Spinal cord (tissue), 10 donors: ENCODE measurements at places on chromosomes 5 and 9.

DNA sequence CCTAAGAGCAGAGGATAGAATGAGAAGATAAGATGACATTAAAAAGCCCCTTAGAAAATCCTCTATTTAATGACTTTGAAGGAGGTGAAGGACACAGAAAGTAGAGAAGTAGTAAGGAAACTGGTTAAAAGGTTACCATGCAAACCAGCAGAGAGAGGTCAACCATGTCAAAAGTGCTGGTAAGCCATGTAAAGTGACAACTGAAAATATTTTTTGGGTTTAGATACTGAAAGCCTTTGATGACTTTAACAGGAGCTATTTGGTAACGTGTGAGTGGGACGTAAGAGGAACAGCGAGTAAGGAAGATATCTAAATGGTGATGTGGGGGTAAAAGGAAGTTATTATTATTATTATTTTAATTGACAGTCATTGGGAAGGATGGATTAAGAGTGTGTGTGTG is 56.9 kb downstream of the MACIR start:
- no peaks in the 10 kb centered on the region for H3K4me1 ChIP-seq
- no peaks in the 10 kb centered on the region for H3K27me3 ChIP-seq
- no peak for DNase-seq

GRCh38 chr9:92962303-92962649 is 15.0 kb downstream of the FGD3 start:
- H3K4me3 ChIP-seq: no peak overlapping the region
- DNase-seq: no peak
- H3K27ac ChIP-seq: no peak overlapping the region
- H3K27me3 ChIP-seq: no peaks in the 10 kb centered on the region
- peaks cover 16% of the 10 kb centered on the region for H3K36me3 ChIP-seq
- H3K4me1 ChIP-seq: peaks cover 15% of the 10 kb centered on the region

DNA sequence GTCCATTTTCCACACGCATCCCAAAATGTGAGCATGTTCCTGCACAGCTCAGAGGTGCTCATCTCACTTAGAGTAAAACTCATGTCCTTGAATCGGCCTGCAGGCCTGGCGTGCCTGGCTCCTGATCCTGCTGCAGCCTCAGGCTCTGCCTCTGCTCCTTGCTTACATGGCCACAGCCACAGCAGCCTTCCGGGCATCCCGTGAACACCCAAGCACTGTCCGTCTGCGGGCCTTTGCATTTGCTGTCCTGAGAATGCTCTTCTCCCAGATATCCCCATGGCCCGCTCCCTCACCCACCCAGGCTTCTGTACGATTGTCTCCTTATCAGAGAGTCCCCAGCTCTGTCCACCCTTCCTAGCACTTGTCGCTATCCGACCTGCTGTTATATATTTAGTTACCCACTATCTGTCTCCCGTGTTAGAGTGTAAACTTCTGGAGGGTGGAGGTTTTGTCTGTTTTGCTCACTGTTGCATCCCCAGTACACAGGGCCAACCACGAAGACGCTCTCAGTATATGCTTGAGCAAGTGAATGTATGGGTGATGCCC is 21.9 kb downstream of the FGF18 start:
- H3K27ac ChIP-seq: no peak overlapping the region
- H3K27me3 ChIP-seq: peaks cover 2% of the 10 kb centered on the region
- H3K36me3 ChIP-seq: peaks cover 9% of the 10 kb centered on the region
- no peak for DNase-seq

- no peaks in the 10 kb centered on the region for H3K4me1 ChIP-seq
- H3K36me3 ChIP-seq: no peaks in the 10 kb centered on the region
- H3K4me3 ChIP-seq: no peak overlapping the region
- H3K27ac ChIP-seq: no peak overlapping the region
These were observed 51.0 kb upstream of the PIP5K1B start for GRCh38 chr9:68654075-68654474.

GRCh38 chr9:69122549-69123141 is 51.4 kb upstream of the TJP2 start:
- peak overlapping the region; percentile 59 for H3K27ac ChIP-seq
- no peak for DNase-seq
- H3K4me1 ChIP-seq: peaks cover 20% of the 10 kb centered on the region
- H3K36me3 ChIP-seq: no peaks in the 10 kb centered on the region
- peaks cover 7% of the 10 kb centered on the region for H3K27me3 ChIP-seq

DNA sequence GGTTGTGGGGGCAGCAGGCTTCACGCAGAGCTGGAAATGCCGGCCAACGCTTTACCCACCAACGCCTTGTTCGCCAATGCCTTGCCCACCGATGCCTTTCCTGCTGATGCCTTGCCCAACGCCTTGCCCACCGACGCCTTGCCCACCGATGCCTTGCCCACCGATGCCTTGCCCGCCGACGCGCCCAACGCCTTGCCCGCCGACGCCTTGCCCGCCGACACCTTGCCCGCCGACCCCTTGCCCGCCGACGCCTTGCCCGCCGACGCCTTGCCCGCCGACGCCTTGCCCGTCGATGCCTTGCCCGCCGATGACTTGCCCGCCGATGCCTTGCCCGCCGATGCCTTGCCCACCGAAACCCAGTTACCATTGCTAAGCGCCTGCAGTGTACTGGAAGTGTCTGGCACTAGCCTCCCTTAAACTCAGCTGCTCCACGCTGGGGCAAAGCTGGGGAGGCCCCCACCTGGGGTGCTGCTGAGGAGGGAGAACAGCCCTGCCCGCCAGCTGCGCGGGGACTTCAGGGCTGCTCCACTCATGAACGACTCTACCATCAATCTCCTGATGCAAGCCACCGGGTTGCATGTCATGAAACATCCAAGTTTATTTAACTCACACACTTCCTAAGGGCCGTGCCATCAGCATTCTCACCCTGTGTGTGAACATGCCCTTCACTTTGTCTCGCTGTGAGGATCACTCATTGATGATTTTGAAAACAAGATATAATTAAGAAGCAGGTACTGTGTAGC is 1.8 kb downstream of the SLC6A18 start:
- H3K36me3 ChIP-seq: no peaks in the 10 kb centered on the region
- H3K4me1 ChIP-seq: no peaks in the 10 kb centered on the region
- H3K4me3 ChIP-seq: no peak overlapping the region
- no peak for DNase-seq
- no peaks in the 10 kb centered on the region for H3K27me3 ChIP-seq
- H3K27ac ChIP-seq: no peak overlapping the region

- no peaks in the 10 kb centered on the region for H3K36me3 ChIP-seq
- DNase-seq: no peak
- H3K27me3 ChIP-seq: no peaks in the 10 kb centered on the region
- no peak overlapping the region for H3K27ac ChIP-seq
- H3K4me3 ChIP-seq: no peak overlapping the region
These were observed 28.7 kb upstream of the MYOT start for GRCh38 chr5:137838976-137839375.

- H3K36me3 ChIP-seq: peaks cover 3% of the 10 kb centered on the region
- no peak overlapping the region for H3K27ac ChIP-seq
- no peaks in the 10 kb centered on the region for H3K4me1 ChIP-seq
- no peak overlapping the region for H3K4me3 ChIP-seq
These were observed 74.1 kb downstream of the SLC38A9 start for GRCh38 chr5:55638051-55638450.

- H3K27me3 ChIP-seq: no peaks in the 10 kb centered on the region
- peaks cover 30% of the 10 kb centered on the region for H3K36me3 ChIP-seq
- no peak for DNase-seq
- peaks cover 33% of the 10 kb centered on the region for H3K4me1 ChIP-seq
- H3K27ac ChIP-seq: peak overlapping the region; percentile 35
These were observed 97.2 kb downstream of the MVB12B start for GRCh38 chr9:126423916-126424185.

DNA sequence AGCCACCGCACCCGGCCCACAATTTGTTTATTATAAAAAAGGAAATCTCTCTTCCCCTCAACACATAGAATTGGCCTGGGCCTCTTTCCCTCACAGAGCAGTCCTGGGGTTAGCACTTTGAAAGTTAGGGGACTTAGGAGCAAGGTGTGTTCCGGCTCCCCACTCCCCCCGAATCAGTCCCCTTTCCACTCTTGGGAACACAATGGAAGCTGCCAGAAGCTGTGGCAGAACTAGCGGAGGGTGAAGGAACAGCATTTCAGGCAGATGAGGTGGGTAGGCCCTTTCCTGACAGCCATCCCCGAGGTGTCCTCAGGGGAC is 16.4 kb upstream of the C5orf47 start:
- H3K4me3 ChIP-seq: peak overlapping the region; percentile 60
- no peaks in the 10 kb centered on the region for H3K27me3 ChIP-seq
- no peaks in the 10 kb centered on the region for H3K36me3 ChIP-seq
- no peak for DNase-seq

GRCh38 chr5:33328818-33329217 is 111.9 kb upstream of the TARS1 start:
- DNase-seq: no peak
- no peaks in the 10 kb centered on the region for H3K27me3 ChIP-seq
- H3K4me3 ChIP-seq: no peak overlapping the region
- no peaks in the 10 kb centered on the region for H3K4me1 ChIP-seq
- no peaks in the 10 kb centered on the region for H3K36me3 ChIP-seq

GRCh38 chr9:74838351-74838750 is 49.4 kb downstream of the TRPM6 start:
- no peak overlapping the region for H3K27ac ChIP-seq
- no peak for DNase-seq
- no peaks in the 10 kb centered on the region for H3K4me1 ChIP-seq
- H3K4me3 ChIP-seq: no peak overlapping the region
- no peaks in the 10 kb centered on the region for H3K36me3 ChIP-seq

DNA sequence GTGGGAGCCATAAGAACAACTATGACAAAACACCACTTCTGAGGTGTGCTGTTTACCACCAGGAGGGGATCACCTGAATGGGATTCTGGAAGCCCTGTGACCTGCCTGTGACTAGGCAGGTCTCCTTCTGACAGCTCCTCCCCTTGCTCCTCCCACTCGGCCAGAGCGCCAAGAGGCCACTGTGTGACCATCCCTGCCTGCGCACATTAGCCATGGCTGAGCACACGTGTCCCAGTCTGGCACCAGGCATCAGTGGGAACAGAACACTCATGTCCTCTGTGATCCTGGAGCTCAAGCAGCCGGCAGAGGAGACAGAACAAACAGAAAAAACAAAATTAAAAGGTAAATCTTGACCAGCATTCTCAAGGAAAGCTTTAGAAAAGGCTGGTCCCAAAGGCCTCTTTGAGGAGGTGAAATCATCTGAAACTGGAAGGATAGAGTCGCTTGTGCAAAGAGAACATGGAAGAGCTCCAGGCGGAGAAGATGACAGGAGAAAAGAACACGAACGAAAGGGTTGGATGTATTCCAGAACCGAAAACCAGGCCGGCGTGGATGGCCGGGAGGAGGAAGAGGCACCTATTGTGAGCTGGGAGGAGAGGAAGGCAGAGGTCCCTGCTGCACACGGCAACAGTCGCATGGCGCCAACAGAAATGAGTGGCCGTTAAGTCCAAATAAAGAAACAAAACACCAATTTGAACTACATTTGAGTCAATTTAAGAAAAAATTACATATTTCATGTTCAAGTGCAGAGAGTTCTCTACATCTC is 5.1 kb downstream of the MED10 start:
- no peak overlapping the region for H3K4me3 ChIP-seq
- H3K36me3 ChIP-seq: peaks cover 43% of the 10 kb centered on the region
- DNase-seq: no peak
- H3K4me1 ChIP-seq: peaks cover 10% of the 10 kb centered on the region
- no peak overlapping the region for H3K27ac ChIP-seq

GRCh38 chr5:1772634-1773033 is 27.0 kb downstream of the MRPL36 start:
- no peak for DNase-seq
- H3K4me3 ChIP-seq: no peak overlapping the region
- H3K36me3 ChIP-seq: no peaks in the 10 kb centered on the region
- H3K27me3 ChIP-seq: no peaks in the 10 kb centered on the region
- H3K27ac ChIP-seq: no peak overlapping the region
- no peaks in the 10 kb centered on the region for H3K4me1 ChIP-seq

- no peak for DNase-seq
- H3K4me1 ChIP-seq: no peaks in the 10 kb centered on the region
- no peaks in the 10 kb centered on the region for H3K27me3 ChIP-seq
- H3K36me3 ChIP-seq: no peaks in the 10 kb centered on the region
These were observed 88.5 kb downstream of the FAM174A start for GRCh38 chr5:100623719-100624118.

DNA sequence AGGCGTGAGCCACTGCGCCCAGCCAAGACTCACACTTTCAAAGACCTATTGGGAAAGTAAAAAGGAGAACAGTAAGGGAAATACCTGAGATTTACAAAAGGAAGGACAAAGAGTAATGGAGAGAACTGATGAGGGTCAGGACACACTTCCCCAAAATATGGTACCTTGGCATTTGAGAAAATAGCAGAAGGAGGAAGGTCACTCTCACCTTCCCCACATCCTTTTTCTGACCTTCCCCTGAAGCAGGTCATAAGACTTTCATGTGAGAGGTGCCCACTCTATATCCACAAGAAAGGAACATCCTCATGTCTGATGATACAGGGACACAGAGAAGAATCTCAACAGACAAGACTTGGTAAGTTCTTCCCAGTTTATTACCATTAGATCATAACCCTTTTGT is 272.8 kb downstream of the FBXL17 start:
- H3K27ac ChIP-seq: no peak overlapping the region
- no peak for DNase-seq
- no peaks in the 10 kb centered on the region for H3K4me1 ChIP-seq
- no peak overlapping the region for H3K4me3 ChIP-seq

GRCh38 chr9:4904322-4905134 is 80.5 kb upstream of the JAK2 start:
- no peak overlapping the region for H3K4me3 ChIP-seq
- no peaks in the 10 kb centered on the region for H3K36me3 ChIP-seq
- H3K27me3 ChIP-seq: no peaks in the 10 kb centered on the region
- no peak overlapping the region for H3K27ac ChIP-seq

GRCh38 chr9:133340256-133340655 is 4.3 kb upstream of the SURF6 start:
- no peaks in the 10 kb centered on the region for H3K27me3 ChIP-seq
- H3K36me3 ChIP-seq: peaks cover 67% of the 10 kb centered on the region
- H3K4me3 ChIP-seq: no peak overlapping the region
- H3K4me1 ChIP-seq: peaks cover 12% of the 10 kb centered on the region
- no peak for DNase-seq
- no peak overlapping the region for H3K27ac ChIP-seq

DNA sequence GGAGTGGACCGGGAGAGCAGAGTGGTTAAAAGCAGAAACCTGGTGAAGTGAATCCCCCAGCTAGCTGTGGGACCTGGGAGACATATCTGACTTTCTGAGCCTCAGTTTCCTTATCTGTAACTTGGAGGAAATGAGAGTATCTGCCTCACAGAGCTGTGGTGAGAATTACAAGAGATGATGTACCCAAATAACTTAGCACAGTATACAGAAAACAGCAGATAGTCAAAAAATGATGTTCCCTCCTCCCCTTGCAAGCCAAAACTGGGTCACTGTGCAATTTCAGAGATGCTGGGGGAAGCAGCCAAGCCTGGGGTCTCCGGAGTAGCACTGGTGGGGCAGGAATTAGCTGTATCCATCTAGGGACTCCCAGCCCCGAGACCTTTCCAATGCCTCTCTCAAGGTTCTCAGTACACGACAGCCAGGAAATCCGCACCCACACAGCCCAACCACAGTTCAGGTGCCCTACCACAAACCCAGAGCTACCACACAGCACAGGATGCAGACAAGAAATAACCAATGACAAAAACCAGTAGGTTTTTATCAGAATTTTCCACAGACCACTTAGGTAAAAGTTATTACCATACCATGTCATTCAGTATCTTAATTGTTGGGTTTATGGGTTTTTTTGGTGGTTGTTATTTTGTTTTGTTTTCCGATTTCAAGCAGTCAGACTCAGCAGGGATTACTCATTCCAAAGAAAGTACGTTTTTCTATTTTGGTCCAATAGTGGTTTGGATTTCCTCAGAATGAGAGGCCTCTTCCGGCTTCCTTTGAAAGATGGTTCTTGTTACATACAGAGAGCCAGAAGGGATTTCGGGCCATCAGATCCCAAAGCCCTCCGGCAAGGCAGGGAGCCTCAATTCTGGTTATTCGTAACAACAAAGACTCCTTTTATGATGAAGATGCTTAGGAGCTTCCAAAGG is 4.9 kb upstream of the HRH2 start:
- no peak for DNase-seq
- H3K36me3 ChIP-seq: no peaks in the 10 kb centered on the region
- peaks cover 3% of the 10 kb centered on the region for H3K27me3 ChIP-seq
